CD4-positive, alpha-beta T cell treated with Interleukin-2 at 100 ng/mL for 4 hours (primary cell): ENCODE measurements at places on chromosomes 16 and 17.

DNA sequence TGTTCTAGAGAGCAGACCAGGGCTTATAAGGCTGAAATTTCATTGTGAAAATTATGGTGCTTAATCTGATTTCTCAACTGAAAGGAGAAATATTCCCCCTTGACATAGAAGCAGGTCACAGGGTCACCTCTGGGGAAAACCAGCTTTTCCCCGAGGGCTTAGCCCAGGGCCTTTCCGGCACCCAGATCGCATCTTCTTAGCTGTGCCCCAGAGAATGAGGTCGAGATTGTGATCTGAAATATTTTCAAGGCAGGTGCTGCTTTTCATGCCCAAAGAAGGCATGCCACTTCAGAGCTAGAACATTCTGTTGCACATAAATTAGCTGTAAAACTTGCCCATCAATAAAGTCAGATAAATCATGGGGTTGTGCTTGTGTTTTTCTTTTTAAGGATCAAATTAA lies 25.4 kb upstream of the ARHGAP17 start:
- DNase-seq, result no peak

DNA sequence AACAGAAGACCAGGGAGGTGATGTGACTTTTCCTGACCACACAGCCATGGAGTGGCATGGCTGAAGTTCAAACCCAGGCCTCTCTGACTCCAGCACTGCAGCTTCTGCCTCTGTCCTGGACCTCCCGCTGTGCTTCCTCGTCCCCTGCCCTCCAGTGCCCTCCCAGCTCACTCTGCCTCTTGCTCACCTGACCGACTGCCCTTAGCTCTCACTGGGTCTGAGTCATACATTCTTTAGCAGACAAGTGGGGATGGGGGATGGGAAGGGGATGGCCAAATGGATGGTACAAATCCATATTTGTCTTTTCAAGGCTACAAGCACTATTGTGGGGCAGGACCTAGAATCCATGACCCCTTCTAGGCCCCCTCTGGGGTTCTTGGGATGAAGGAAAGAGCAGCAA lies 33.0 kb downstream of the PITPNM3 start:
- no peak for DNase-seq

DNA sequence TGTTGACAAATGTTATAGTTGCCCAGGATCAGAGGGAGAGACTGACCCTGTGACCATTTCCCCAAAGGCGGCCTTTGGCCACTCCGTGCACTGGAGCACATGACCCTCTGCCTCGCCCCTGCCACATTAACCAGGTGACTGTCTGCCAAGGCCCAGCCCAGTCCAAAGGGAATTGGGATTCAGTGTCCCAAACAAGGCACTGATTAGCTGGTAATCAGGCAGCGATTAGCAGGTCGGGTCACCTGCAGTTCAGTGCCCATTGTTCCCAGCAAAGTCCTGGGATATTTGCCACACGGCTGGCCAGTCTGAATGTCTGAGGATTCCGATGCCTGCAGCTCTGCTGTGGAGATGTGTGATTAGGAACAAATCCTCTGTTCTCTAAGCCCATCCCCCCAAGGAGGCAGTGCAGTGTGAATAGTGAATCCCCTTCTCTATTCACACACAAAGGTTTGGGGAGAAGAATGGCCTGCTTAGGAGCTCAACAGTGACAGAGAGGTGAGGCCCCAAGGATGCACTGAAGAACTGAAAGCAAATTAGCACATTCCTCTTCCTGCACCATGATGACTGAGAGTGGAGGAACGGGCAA lies 123.1 kb upstream of the MAF start:
- no peak for DNase-seq

GRCh38 chr16:9107025-9107970 lies 15.9 kb downstream of the HAPSTR1 start:
- no peak for DNase-seq

- peak; percentile 11 for DNase-seq
These were observed 138.9 kb upstream of the CES5A start for GRCh38 chr16:56013962-56014552.

DNA sequence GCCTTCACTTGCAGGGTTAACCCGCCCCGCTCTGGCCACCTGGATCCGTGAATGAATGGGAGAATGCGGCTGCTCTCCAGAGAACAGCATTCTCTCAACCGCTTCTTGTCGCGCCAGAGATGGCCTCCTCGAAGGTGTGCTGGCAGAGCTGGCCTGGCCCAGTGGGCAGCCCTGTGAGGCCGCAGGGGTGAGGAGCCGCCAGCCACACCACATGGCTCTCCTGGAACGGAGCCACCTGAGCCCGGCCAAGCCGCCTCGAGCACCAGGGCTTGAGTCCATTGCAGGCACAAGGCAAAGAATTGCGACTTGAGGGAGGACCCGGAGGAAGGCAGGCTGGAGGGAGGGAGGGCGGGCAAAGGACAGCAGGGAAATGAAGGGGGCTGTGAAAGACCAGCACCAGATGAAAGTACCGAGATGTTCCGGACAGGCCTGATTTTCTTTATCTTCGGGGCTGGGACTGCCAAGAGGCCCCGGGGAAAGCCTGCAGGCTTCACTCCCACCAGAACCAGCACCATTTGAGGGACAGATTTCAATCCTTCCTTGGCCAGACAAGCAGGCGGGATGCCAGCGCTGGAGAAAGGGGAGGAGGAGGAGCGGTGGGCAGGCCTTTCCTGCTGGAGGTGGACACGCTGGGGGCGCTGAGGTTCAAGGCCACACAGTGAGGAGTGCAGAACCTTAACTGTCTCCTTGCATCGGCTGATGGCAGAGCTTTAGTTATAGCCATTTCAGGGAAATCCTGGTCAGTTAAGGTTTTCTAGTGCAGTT lies 69.4 kb downstream of the MRC2 start:
- DNase-seq, result no peak

- DNase-seq, result no peak
These were observed 66.9 kb upstream of the MPHOSPH6 start for GRCh38 chr16:82236875-82237274.
